Naive B cell (primary cell): ENCODE measurements at places on chromosomes 7 and 10.

GRCh38 chr10:85188770-85189484, 860.5 kb downstream of the CCSER2 start:
- DNase-seq, result no peak

GRCh38 chr10:74011770-74012169, 13.9 kb downstream of the VCL start:
- DNase-seq, result no peak

DNA sequence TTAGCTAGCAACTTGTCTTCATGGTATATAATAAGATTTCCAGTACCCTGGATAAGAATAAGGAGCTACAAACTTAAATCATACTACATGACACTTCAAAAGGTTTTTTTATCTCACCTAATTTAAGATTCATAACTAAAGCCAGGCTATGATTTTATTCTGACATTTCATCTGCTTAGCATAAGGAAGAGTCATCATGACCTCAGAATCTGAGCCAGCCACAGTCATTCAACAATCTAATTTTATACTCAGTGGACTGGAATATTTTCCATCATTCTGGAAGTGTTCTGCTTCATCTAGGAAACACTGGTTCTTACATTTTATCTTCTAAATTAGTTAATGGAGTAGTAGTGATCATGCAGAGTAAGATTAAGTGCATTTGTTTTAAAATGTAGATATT, 102.1 kb upstream of the KCND2 start:
- DNase-seq, result no peak

DNA sequence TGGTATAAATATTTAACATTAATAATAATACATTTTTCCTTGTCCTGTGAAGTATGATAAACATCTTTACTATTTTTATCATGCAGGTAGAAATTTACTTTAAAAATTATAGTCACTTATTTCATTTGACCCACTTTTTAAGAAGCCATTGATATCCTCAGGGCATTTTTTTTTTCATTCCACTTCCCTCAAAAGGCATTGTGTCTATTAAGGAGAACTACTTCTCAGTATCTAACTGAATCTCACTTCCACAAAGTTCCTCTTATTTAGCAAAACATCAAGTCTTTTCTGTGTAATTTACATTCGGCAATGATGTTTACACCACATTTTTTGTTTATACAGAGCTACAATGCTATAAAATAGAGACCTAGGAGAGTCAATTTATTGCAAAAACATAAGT, 388.2 kb upstream of the AKR1E2 start:
- DNase-seq, result no peak

DNA sequence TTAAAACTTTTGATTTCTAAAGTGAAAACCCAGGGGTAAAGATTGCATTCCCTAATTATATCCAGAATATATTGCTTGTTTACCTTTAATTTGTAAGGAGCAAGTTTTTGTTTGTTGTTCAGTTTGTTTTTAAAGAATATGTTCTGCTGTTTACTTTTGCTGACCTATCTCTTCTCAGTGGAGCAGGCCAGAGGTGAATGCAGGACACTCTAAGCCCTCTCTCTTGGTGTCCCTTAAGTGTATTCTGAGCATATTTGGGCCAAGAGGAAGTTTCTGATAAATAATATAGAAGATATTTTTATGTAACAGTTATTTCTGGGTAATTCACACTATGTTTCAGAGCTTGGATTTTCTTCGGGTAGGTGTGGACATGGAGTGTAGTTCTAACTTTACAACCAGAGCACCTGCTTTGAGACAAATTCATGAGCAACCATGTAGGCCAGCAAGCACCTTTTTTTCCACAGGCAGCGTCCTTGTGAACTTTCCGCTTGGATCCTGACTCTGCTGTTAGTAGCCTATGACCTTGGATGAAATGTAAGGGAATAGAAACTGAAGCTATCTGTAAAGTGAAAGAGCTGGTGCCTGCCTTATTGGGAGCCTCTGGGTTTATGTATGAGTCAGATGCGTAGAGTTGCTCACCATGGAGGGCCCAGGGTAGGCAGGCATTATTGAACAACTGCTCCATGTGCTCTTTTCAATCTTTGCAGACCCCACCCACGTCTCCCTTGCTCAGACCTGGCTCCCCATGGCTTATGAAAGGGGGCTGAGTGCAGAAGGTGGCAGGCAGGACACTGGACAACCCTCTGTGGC, 16.1 kb downstream of the OGDH start:
- DNase-seq, result no peak

DNA sequence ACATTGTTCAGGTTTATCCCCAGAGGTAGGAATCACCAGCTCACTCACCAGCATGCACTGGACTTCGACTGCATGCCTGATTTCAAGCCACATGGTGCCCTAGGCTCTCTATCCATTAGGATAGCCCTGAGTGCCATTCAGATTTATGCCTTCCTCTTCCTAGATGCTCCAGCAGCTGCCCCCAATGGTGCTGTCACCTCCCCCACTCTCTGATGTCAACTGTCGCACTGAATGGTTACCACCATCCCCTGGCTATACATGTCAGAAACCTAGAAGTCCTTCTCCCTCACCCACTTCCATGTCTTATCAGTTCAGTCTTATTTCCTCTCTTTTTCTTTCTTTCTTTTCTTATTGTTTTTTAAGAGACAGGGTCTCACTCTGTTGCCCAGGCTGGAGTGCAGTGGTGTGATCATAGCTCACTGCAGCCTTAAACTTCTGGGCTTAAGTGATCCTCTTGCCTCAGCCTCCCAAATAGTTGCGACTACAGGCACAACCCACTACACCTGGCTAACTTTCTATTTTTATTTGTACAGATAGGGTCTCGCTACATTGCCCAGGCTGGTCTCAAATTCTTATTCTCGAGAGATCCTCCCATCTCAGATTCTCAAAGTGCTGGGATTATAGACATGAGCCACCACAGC, 2.9 kb downstream of the SFXN4 start:
- no peak for DNase-seq

- DNase-seq, result no peak
Observed at GRCh38 chr10:92180399-92180798, 110.5 kb downstream of the CPEB3 start.

GRCh38 chr7:113835367-113835766, 83.4 kb downstream of the PPP1R3A start:
- no peak for DNase-seq

GRCh38 chr7:141431711-141432110, 119.5 kb upstream of the AGK start:
- no peak for DNase-seq

DNA sequence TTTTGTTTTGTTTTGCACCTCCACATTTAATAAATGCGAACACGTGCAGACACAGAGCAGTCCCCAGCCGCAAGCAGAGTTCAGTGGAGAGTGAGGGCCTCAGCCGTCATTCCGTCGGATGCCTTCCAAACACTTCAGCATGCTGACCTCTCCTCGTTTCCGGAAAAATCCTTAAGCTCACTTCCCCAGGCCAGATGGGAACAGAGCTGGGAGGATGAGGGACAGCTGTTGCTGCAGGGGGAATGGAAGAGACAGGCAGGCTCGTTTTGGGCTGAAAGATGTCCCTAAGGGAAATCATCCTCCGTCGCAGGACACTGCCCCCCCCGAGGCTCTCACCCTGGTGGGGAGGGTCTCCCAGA, 17.2 kb upstream of the FGFR2 start:
- DNase-seq, result no peak

DNA sequence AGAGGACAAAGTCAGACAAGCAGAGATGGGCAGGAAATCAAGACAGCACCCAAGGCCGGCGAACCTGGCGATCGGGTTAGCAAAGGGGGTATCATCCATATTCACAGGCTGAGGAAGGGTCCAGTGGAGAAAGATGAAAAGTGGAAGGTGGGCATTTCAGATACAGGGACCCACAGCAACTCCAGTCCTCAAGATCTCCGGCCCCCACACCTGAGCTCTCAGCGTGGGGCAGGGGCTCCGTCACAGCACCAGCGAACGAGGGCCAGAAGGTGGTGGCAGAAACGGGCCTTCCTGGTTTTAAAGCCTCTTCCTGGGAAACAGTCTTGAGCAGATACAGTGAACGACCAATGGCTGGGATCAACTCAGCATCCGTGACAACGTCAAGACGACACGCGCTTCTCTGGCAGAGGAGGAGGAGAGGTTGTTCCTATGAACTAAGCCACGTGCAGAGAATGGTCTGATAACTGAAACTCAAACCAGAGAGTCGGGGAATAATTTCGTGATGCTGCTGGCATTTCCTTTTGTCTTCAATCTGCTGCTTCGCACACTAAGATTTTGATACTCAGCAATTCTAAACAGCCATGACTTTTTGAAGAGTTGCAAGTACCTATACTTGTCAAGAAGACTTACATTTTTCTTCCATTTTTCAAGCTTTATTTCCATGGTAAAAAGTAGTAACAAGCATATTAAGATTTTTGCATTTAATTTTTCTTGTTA, 219.8 kb downstream of the ZMYND11 start:
- DNase-seq, result no peak
